ENCODE measurements at places on chromosomes 11 and 22. TPM values are rescaled to one million over a fixed set of nuclear protein-coding genes. Genes with fewer than 3 reads are reported as not detected.

- peaks cover 6% of the 10 kb centered on the region for H3K4me1 ChIP-seq
- no peaks in the 10 kb centered on the region for H3K27me3 ChIP-seq
- H3K27ac ChIP-seq: no peak overlapping the region
- peak; percentile 92 for DNase-seq
- peaks cover 6% of the 10 kb centered on the region for H3K36me3 ChIP-seq
These were observed 4.9 kb downstream of the LTO1 start for GRCh38 chr11:69670158-69670845.

TSSK2 gene
- total RNA-seq: not detected

DNA sequence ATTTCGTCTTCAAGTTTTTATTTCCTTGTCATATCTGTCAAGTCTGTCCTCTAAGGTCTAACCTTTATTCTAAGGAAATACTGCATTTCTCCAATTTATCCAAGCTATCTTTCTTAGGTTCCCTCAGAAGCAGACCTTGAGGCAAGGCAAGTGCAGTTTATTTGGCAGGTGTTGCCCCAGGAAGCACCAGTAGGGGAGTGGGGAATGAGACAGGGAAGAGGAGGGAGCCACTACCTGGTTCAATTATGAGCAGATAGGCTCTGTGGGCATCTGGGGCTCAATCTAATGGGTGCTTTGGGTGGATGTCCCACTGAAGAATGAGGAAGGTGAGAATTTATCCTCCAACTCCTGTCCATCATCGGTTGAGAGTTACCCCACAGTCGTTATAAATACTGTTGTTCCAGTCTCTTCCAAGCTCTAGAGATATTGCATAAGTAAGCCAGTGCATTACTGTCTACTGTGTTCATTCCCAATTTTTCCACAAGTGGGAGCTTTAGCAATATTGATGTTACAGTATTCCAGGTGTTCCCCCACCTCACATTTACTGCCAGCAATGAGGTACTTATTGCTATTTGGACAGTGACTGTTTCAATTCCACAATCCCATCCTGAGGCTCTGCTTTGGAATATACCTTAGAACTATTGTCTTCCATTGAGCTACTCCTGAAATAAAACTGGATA lies 154.9 kb upstream of the CEP126 start:
- no peak overlapping the region for H3K4me3 ChIP-seq
- no peaks in the 10 kb centered on the region for H3K36me3 ChIP-seq
- no peaks in the 10 kb centered on the region for H3K27me3 ChIP-seq
- H3K27ac ChIP-seq: no peak overlapping the region
- H3K4me1 ChIP-seq: no peaks in the 10 kb centered on the region

FAT3 gene
- total RNA-seq: 78.0 TPM

GRCh38 chr11:107041088-107041444 lies 22.8 kb upstream of the GUCY1A2 start:
- no peak overlapping the region for H3K4me3 ChIP-seq
- no peaks in the 10 kb centered on the region for H3K27me3 ChIP-seq
- no peaks in the 10 kb centered on the region for H3K36me3 ChIP-seq

INS gene
- not detected for total RNA-seq

ANGPTL5 gene
- not detected for total RNA-seq

DNA sequence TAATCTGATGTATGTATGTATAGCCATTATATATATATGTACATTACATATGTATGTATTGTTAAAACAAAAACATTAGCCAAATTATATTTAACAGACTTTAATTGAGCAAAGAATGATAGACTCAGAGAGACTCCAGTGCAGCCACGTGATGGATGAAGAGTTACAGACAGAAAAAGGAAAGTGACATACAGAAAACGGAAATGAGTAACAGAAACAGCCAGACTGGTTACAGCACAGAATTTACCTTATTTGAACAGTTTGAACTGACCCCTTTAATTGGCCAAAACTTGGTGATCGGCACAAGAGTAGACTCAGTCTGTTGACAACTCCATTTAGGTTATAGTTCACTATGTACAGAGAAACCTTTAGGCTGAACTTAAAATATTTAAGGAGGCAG lies 35.0 kb downstream of the CHORDC1 start:
- no peaks in the 10 kb centered on the region for H3K27me3 ChIP-seq
- no peak overlapping the region for H3K27ac ChIP-seq
- DNase-seq: no peak
- no peak overlapping the region for H3K4me3 ChIP-seq

DNA sequence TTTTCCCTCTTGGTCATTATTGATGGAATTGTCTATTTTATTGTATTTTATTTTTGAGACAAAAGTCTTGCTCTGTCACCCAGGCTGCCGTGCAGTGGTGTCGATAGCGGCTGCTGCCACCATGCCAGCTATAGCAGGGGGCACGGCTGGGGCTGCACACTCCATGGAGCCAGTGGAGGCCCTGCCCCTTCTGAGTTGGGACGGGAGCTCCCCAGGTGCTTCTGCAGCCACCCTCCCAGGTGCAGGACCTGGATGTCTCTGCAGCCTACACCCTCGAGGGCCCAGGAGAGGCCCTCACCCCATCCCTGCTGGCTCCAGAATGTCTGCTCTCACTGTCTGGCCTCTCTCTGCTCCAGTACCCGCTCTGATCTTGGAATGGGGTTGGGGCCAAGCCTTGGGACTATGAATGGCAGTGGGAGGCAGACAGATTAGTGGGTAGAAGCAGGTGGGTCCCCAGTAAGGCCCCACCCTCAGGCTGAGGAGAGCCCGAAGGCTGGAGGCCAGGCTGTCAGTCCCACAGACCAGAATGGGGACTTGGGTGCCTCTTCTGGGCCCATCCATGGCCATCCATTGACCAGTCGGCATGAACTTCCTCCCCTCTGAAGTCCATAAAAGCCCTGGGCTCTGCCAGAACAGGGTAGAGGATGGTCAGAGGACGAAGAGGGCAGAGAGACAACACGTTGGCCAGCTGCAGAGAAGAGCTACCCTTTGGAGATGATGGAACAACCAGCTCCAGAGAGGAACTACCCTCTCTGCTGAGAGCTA lies 49.6 kb upstream of the ATXN10 start:
- no peak overlapping the region for H3K27ac ChIP-seq
- no peak overlapping the region for H3K4me3 ChIP-seq

BAIAP2L2 gene
- total RNA-seq: 5.6 TPM

KCNJ4 gene
- total RNA-seq: 1.3 TPM

DNA sequence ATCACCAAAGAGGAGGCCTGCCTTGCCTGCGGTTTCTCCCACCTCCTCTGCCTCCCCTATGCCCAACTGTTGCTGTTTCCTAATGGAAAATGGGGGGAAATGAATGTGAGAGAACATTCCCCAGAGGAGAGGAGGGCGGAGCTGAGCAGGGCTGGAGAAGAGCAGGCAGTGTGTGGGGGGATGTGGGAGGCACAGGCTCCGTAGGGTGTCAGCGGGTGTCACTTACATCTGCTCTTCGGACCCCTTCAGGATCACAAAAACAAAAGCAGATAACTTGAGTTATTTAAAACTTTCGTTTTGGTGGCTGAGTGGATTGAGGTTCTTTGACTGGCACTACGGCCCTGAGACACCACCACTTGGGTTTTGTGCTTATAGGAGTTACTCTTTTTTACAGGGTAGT lies 93.8 kb downstream of the CEP164 start:
- no peak overlapping the region for H3K4me3 ChIP-seq
- DNase-seq: no peak
- H3K36me3 ChIP-seq: no peaks in the 10 kb centered on the region
- H3K4me1 ChIP-seq: 0 out of 2 replicates have a peak, but pooled peaks cover 2% of the 10 kb centered on the region

WNT11 gene
- 3.0 TPM for total RNA-seq

- H3K4me3 ChIP-seq: no peak overlapping the region
- no peak overlapping the region for H3K27ac ChIP-seq
- H3K27me3 ChIP-seq: no peaks in the 10 kb centered on the region
- DNase-seq: no peak
These were observed 55.7 kb upstream of the SHANK2 start for GRCh38 chr11:71307811-71308645.

TSKU gene
- 33.8 TPM for total RNA-seq

GRCh38 chr11:94658386-94658785 lies 91.2 kb downstream of the PIWIL4 start:
- H3K36me3 ChIP-seq: peaks cover 38% of the 10 kb centered on the region
- peaks cover 52% of the 10 kb centered on the region for H3K4me1 ChIP-seq
- no peak overlapping the region for H3K4me3 ChIP-seq
- H3K27ac ChIP-seq: peak overlapping the region; percentile 87

DNA sequence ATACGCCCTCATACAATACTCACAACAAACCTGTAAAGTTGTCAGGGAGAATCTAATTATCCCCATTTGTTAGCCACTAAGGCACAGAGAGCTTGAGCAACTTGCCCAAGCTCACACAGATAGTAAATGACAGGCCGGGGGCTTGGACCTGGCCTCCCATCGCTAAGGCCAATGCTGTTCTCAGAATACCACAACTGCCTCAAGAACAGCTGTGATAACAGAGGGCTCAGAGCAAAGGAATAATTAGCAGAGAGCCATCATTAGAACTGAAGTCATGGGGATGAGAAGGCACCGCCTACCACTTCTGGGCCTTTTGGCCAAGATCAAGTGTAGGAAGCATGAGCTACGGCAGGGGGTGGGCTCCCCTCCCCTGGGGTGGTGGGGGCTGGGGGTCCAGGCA lies 98.6 kb downstream of the FEZ1 start:
- no peaks in the 10 kb centered on the region for H3K36me3 ChIP-seq
- H3K4me3 ChIP-seq: no peak overlapping the region

GRCh38 chr11:117913736-117914397 lies 15.3 kb downstream of the TMPRSS13 start:
- no peak for DNase-seq
- H3K36me3 ChIP-seq: no peaks in the 10 kb centered on the region
- no peak overlapping the region for H3K4me3 ChIP-seq
- no peaks in the 10 kb centered on the region for H3K4me1 ChIP-seq
- H3K27ac ChIP-seq: no peak overlapping the region

ISX gene
- not detected for total RNA-seq

- H3K4me3 ChIP-seq: no peak overlapping the region
- no peaks in the 10 kb centered on the region for H3K36me3 ChIP-seq
- no peak overlapping the region for H3K27ac ChIP-seq
- no peak for DNase-seq
- no peaks in the 10 kb centered on the region for H3K4me1 ChIP-seq
- no peaks in the 10 kb centered on the region for H3K27me3 ChIP-seq
These were observed 662.5 kb upstream of the TENM4 start for GRCh38 chr11:80103142-80103859.

DNA sequence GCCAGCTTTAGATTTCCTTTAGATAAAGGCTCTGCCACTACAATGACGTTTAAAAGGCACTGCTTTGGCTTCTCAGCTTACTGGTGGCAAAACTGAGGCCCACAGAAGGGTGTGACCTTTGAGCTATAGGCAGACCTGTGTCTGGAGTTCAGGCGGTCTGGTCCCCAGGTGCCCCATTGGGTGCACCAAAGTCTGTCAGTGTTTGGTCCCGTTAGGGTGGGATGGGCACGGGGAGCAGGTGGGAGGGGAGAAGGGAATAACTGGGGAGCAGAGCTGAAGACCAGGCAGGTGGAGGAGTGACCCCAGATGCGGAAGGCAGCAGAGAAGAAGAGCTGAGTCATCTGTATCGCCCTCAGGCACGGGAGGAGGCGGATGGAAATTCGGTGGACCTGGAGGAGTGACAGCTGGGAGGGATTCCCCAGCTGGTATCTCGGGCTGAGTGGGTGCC lies 45.3 kb upstream of the GCAT start:
- no peaks in the 10 kb centered on the region for H3K4me1 ChIP-seq
- no peak overlapping the region for H3K27ac ChIP-seq
- no peak for DNase-seq
- H3K4me3 ChIP-seq: no peak overlapping the region
- no peaks in the 10 kb centered on the region for H3K36me3 ChIP-seq

GRCh38 chr11:13874597-13874996 lies 87.9 kb upstream of the SPON1 start:
- no peaks in the 10 kb centered on the region for H3K4me1 ChIP-seq
- no peaks in the 10 kb centered on the region for H3K27me3 ChIP-seq
- H3K4me3 ChIP-seq: no peak overlapping the region
- no peak for DNase-seq
- no peak overlapping the region for H3K27ac ChIP-seq

GRCh38 chr11:36458129-36458915 lies 51.8 kb downstream of the TRAF6 start:
- no peaks in the 10 kb centered on the region for H3K36me3 ChIP-seq
- H3K27ac ChIP-seq: no peak overlapping the region
- H3K4me1 ChIP-seq: peaks cover 14% of the 10 kb centered on the region
- peak; percentile 18 for DNase-seq
- H3K4me3 ChIP-seq: no peak overlapping the region
- no peaks in the 10 kb centered on the region for H3K27me3 ChIP-seq

DNA sequence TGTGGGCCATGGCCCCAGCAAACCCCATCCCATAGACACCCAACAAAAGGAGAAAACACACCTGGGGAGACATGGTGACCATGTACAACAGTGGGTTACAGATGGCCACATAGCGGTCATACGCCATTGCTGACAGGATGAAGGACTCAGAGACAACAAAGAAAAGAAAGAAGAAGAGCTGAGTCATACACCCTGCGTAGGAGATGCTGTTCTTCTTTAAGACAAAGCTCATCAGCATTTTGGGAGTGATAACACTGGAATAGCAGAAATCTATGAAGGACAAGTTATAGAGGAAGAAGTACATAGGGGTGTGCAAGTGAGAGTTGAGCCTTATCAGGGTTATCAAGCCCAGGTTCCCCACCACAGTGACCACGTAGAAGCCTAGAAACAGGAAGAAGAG lies 4.9 kb downstream of the OR8B8 start:
- no peak for DNase-seq
- no peak overlapping the region for H3K27ac ChIP-seq
- no peaks in the 10 kb centered on the region for H3K36me3 ChIP-seq
- H3K4me3 ChIP-seq: no peak overlapping the region
- no peaks in the 10 kb centered on the region for H3K4me1 ChIP-seq
- H3K27me3 ChIP-seq: no peaks in the 10 kb centered on the region

DNA sequence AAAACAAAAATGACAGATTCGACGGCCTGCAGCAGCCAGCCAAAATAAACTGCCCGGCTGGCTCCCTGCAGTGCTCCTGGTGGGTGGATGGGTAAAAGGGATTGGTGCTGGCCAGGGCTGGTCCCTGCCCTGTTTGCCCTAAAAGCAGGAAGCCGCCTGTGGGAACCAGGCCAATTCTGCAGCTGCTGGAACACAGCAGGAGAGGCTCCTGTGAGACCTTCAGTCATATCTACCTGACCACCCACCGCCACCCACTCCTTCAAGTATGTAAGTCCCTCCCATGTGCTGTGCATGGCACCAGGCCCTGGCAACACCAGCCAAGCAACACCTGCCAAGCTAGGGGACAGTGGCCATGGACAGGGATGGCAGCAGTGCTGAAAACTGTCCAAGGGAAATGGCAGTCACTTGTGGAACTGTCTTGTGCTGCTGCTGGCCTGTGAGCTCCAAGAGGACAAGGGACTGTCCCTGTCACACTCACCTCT lies 48.7 kb upstream of the ARFGAP3 start:
- no peak for DNase-seq
- H3K27me3 ChIP-seq: no peaks in the 10 kb centered on the region
- H3K27ac ChIP-seq: 0 out of 2 replicates have a peak overlapping the region, but pooled peaks have one; percentile 59
- no peaks in the 10 kb centered on the region for H3K4me1 ChIP-seq
- H3K36me3 ChIP-seq: peaks cover 3% of the 10 kb centered on the region

GRCh38 chr22:40426594-40427333 lies 56.4 kb downstream of the SGSM3 start:
- H3K27me3 ChIP-seq: no peaks in the 10 kb centered on the region
- H3K4me3 ChIP-seq: no peak overlapping the region
- no peaks in the 10 kb centered on the region for H3K4me1 ChIP-seq
- no peak for DNase-seq
- no peak overlapping the region for H3K27ac ChIP-seq

PLA2G3 gene
- total RNA-seq: 34.5 TPM
